ENCODE measurements at places on chromosomes 7 and 10.

GRCh38 chr10:59047180-59047579 lies 129.3 kb upstream of the PHYHIPL start:
- no peak for DNase-seq

DNA sequence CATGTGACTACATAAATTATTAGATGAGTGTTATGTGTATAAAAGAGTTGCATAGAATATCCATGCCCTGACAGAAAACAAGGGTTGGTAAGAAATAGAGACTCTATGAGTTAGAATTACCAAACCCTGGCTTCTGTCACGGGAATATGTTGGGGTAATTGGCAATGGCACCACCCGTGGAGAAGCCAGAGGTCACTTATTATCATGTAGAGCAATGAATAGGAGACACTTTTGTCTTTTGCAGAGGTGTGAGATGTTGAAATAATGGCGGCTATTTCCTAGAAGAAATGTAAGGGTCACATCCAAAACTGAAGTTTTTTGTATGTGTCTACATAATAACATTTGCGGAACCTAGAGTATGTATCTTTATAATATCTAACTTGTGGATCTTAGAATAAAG lies 35.3 kb downstream of the ABCB5 start:
- no peak for DNase-seq

GRCh38 chr10:109975244-109976190 lies 32.3 kb upstream of the ADD3 start:
- DNase-seq: no peak

DNA sequence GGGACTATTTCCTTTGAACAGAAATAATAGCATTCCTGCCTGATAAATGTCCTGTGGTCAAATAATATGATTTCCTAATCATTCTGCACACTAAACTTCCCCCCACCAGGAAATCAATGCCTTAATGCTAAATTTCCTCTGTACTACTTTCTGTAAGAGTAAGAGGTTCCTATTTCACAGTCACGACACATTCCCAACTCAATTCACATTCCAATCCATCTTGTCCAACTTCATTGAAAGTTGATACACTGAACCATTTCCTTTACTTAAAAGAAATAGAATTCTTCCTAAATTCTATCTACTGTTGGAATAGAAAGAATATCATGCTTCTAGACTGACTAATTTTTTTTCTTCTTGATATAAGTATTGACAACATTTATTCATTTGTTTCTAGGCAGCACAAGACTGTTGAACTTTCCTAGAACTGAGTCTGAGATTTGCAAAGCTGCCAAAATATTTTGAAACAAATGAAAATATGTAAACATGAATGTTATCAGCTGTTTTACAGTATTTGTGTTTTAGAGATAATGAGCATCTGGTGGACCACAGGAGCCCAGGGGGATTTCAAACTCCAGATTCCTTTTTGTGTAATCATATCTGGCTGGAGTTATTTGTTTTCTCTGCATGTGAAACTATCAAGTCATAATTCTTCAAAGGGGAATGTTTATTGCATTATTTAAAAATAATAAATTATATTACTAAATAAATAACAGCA lies 121.5 kb downstream of the TPST1 start:
- DNase-seq: peak; percentile 55

- DNase-seq: no peak
Observed at GRCh38 chr10:55398497-55398882, 597.5 kb upstream of the PCDH15 start.

GRCh38 chr7:94481279-94481678 lies 28.3 kb upstream of the CASD1 start:
- DNase-seq: no peak

DNA sequence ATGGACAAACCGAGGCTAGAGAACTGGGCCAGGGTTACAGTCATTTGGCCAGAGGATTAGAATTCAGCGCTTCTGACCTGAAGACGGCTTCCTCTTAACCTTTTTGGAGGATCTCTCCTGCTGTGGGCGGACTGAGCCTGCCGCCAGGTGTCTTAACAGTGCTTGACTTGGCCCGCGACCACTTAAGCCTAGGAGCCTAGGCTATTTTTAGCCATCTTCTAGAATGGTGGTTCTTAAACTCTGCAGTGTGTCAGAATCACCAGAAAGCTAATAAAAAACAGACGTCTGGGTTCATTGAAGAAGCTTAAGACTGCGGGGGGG lies 722 bp downstream of the MDH2 start:
- no peak for DNase-seq

- no peak for DNase-seq
Observed at GRCh38 chr10:47361293-47361692, 13.1 kb downstream of the RBP3 start.

DNA sequence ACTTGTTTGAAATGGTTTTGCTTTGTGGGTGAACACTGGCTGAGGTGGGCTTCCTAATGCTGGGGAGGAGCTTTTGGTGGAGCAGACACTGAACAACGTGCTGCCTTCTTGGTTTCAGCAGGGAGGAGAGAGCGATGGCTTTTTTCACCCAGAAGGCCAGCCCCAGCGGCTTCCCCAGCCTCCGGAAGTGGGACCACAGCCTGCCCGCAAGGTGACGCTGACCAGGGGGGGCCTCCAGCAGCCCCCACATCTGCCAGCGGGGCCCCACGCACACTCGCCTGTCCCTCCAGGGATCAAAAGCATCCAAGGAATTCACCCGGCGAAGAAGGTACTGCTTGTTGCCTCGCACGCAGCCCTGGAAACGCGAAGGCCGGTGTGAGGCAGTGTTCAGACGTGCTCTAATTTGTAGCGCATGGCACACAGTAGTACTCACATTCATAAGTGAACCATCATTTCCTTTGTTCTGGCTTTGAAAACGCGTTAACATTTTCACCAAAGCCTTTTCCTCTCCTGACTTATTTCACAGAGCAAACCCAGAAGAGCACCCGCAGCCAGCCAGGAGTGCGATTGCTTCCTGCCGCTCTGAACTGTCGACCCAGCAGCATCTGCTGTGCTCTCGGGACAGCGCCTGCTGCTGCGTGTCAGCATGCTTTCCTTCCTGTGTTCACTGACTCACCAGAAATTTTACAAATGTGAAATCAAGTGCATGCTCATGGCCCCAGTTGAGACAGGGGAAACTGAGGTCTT lies 48.4 kb downstream of the SHH start:
- DNase-seq: no peak

DNA sequence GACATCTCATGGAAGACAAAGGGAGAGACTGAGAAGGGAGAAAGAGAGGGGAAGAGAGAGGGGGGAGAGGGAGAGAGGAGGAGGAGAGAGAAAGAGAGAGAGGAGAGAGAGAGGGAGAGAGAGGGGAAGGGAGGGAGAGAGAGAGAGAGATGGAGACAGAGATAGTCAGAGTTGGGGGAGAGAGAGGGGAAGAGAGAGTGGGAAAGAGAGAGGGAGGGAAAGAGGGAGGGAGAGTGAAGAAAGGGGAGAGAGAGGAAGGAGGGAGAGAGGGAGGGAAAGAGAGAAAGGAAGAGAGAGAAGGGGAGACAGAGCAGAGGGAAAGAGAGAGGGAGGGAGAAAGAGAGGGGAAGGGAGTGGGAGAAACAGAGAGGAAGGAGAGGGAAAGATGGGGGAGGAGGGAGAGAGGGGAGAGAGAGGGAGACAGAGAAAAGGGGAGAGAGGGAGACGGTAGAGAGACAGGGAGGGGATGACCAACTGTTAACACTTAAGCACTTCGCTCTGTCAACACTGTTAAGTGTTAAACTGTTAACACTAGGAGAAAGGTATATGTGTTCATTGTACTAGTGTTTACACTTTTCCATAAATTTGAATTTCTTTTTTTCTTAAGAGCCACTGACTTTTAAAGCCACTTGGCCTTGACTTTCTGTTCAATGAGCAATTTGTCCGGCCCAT lies 21.8 kb upstream of the SDK1 start:
- DNase-seq: no peak

- no peak for DNase-seq
Observed at GRCh38 chr10:64765498-64765897, 1244.3 kb downstream of the REEP3 start.

DNA sequence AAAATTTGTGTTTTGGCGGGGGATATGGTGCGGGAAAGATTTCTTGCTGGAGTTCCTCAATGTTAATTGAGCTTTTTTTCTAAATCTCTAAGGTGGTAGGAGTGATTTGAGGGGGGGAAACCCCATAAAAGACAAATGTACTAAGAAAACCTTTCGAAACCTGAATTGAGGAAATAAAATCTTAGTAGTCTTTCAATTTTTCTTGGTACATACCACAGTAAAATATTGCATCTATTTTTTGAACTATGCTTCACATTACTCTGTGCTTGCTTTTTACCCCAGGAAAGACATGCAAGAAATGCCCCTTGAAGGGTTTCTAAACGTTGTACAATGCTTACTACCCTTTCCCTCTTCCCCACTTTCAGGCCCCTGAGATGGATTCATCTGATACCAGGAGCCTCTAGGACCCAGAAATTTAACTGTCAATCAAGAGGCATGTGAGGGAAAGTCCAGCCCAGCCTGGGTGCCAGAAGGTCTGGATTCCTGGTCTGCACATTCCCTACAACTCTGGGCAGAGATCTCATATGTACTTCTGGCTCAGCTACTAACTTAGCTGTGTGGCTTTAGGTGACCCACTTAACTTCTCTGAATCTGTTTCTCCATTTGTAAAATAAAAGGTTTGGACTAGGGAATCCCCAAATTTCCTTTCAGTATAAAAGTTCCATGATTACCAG lies 5.8 kb upstream of the PDCD4 start:
- DNase-seq: no peak

DNA sequence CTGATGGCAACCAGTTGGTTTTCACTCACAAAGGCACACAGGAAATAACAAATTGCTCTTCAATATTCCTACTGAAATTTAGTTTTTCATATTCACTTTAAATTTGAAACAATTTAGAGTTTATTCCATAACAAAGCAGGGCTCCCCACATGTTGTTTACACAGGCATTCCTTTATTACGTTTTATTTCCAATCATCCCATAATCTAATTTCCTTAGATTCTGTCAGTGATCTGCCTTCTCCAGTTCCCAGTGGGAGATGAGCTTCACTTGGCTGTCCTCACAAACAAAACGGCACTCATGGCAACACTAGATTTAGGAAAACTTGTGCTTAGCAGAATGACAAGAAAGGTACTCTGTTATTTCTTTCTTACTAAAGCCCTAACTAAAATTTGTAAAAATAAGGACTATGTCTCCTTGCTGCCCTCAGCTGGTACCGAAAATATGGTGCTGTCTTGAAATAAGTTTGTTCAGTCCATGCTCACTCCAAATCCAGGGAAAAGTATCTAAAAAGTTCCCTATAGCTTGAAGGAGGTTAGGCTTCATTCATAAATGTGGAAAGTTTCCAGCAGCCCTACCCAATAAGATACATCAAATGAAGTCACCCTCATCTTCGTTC lies 23.0 kb downstream of the PHYH start:
- peak; percentile 17 for DNase-seq
